ENCODE measurements at places on chromosomes 12 and 14.

DNA sequence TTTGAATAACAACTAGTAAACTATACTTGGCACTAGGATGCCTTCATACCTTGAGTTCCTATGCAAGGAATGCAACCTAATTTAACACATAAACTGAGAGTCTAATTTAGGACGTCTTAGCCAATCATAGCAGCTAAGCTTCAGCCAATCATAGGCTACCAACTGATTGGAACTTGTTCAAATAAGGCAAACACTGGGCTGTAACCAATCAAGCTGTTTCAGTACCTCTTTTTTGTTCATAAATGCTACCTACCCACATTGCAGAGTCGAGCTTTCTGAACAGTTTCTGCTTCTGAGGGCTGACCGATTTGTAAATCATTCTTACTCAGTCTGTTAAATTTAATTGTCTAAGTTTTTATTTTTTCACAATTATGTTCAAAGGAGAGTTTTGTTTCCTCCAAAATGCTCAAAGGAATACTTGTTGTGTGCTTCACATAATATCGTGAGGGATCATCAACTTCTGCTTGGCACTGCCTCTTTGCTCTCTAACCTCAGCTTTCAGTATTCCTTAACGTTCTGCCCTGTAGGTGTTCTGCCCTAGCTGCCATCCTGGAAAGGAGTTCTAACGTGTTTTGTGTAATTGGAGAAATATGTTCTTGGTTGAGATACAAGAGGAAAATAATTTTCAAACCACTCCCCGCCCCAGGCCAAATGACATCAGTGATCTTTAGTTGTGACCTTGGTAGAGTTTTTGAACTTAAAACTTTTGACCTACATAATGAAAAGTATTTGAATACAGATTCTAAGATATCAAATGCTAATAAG lies 380.4 kb upstream of the MIS18BP1 start:
- DNase-seq = no peak

DNA sequence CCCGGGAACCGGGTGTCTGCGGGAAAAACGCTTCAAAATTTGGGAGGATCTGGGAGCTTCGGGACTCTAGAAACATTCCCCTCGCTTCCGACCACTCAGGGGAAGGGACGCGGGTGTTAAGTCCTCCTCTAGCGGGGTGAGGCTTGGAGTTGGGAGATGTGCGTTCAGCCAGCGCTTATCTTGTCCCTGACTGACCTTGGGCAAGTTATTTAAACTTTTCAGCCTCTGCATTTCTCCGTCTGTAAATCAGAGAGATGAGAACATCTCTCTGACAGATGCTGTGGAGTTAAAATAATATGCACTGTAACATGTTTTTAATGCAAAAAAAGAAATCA lies 76.9 kb upstream of the ANO4 start:
- DNase-seq = no peak

DNA sequence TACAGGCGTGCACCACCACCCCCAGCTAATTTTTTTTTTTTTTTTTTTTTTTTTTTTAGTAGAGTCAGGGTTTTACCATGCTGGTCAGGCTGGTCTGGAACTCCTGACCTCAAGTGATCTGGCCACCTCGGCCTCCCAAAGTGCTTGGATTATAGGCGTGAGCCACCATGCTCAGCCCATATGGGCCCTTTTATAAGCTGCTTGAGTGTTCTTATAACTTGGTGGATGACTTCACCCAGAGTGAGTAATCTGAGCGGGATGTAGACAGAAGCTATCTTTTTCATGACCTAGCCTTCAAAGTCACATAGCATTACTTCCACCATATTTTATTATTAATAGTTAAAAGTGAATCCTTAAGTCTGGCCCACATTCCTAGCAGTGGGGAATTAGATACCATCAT lies 16.4 kb downstream of the BBOF1 start:
- DNase-seq = no peak

GRCh38 chr12:131456301-131457027 lies 254.4 kb upstream of the SFSWAP start:
- no peak for DNase-seq

DNA sequence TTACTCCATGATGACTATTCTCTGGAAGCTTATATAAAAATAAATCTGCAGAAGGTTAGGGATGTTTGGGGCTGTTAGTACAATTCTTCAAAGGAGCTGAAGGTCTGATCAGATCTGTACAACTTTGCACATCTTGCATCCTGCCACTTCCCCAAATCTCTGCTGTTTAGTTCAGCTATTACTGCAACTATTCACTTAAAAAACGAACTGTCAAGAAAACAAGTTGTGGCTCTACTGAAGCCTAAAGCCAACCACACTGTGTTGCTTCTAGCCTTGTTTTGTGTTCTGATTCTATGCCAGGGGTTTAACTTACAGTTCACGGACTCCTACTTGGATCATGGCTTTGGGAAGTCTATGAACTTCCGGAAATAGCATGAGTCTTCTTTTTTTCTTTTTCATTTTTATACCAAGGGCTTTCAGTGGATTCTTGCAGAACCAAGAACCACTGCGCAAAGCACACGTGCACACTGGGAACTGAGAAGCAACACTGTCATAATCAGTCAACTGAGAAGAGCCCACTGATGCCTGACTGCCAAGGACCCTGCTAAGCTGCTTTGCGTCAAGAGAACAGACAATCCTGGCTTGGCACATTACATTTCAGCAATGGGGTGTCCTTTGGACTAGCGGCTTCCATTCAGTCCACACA lies 66.3 kb upstream of the EEA1 start:
- no peak for DNase-seq

DNA sequence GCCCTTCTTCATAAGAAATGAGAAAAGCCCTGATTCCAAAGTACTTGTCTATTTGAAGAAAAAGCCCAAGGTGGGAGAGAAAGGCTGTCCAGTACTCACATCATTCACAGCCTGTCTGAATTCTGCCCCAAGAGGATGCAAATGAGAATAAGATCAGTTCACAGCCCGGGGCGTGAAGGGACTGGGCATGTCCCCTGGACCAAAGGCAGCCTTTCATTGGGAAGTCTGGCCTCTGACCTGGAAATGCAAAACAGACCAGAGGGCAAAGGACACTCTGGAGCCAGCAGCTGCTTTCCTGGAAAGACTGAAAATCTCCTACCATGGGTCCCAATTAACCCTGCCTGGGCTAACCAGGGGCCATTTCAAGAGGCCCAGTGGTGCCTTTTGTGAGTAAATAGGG lies 191.2 kb upstream of the PELI2 start:
- DNase-seq = no peak

DNA sequence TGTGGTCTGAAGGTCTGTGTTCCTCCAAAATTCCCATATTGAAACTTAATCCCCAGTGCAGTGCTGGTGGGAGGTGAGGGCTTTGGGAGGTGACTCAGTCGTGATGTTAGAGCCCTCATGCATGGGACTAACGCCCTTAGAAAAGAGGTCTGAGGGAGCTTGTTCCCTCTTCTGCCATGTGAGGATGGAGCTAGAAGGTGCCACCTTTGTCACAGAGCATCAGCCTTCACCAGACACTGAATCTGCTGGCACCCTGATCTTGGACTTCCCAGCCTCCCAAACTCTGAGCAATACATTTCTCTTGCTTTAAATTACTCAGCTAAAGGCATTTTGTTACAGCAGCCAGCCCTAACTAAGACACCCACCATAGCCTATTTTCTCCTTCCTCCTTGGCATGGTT lies 13.9 kb downstream of the RAB15 start:
- DNase-seq = no peak

- DNase-seq = no peak
These were observed 92.9 kb downstream of the SLCO1B1 start for GRCh38 chr12:21223930-21224329.

- DNase-seq = no peak
These were observed 43.2 kb upstream of the MYBPC1 start for GRCh38 chr12:101551362-101552114.

- DNase-seq = no peak
These were observed 308.1 kb downstream of the EGLN3 start for GRCh38 chr14:33642691-33643244.

DNA sequence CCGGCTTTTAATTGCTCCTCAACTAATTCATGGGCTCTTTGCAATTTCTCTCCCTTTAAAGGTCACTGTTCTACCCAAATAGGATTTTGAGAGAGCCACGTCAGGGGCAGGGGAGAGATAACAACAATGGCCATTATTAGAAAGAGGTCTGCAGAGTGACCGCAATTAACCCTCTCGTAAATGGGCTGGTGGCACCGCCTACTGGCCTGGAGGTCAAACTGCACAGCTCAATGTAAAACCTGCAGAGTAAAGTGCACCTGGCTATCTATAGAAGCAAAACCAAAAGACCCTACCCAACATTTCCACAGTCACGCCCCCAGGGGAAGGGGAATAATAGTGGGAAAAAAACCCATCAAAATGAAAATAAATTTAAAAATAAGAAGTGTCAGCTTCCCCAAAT lies 21.6 kb upstream of the CLEC4E start:
- DNase-seq = no peak

DNA sequence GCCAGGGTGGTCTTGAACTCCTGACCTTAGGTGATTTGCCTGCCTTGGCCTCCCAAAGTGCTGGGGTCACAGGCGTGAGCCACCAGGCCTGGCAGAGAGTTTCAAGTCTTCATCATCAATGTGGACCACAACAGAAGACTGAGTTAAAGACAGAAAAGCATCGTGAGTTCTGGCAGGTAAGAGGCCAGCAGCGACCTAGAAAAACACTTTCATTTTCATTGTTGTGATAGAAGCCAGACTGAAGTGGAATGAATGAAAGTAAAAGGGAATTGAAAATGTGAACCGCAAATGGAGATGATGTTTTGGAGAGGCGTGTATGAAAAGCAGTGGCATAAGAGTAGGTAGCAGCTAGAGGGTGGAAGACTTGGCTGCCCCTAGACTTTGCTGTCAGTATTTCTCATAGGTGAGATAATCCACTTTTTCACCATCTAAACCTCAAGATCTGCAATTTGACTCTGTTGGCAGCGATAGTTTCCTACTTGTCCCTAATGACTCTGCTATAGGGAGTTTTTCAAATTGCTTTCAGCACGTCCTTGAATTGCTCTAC lies 47.1 kb upstream of the PLEKHA5 start:
- DNase-seq = no peak

DNA sequence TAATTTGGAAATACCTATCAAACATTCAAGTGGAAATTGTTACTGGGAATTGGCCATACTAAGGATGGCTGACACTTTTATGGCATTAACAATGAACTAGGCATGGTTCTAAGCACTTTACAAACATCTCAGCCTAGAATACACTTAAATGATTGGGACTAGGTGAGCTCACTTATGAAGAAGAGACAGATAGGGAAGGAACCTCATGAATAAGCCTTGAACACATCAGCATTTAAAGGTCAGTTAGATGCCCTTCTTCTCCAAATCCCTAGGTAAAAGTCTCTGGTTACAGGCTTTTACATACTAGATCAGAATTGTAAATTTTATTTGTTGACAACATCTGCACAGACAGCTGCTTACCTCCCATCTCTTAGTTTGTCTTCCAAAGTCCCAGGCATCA lies 488.6 kb downstream of the RMST start:
- DNase-seq = no peak

DNA sequence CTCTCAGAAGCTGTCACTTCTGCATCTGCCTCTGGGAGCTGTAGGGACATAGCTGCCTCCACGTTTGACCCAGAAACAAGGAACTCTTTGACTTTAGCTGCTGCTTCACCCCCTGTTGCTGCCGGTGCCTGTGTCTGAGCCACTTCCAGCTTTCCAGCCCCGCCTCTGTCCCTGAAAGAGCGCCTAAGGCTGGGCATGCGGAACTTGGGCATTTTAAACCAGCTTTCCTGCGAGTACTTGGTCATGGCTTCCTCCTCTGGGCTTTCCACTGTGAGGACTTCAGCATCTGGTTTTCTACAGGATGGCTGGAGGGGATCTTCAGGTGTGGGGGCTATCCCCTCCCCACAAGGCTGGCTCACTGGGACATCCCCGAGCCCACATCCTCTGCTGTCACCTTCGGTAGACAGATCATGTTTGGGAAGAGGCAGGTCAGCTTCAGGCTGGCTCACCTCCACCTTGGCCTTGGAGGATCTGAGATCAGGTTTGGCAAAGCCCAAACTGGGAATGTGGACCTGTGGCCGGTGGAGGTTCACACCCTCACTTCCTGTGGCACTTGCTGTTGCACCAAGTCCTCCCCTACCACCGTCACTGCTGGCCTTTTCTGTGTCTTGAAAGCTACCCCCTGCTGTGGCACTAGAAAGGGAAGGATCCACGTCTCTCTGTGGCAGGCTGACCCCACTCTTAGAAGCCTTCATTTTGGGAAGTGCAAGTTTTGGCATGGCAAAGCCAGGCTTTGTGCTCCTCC lies 15.2 kb downstream of the PLD4 start:
- DNase-seq = peak; percentile 11

- DNase-seq = no peak
These were observed 188.4 kb downstream of the GPHN start for GRCh38 chr14:66696326-66696725.

- no peak for DNase-seq
These were observed 93.1 kb downstream of the SRGAP1 start for GRCh38 chr12:63937378-63938316.

DNA sequence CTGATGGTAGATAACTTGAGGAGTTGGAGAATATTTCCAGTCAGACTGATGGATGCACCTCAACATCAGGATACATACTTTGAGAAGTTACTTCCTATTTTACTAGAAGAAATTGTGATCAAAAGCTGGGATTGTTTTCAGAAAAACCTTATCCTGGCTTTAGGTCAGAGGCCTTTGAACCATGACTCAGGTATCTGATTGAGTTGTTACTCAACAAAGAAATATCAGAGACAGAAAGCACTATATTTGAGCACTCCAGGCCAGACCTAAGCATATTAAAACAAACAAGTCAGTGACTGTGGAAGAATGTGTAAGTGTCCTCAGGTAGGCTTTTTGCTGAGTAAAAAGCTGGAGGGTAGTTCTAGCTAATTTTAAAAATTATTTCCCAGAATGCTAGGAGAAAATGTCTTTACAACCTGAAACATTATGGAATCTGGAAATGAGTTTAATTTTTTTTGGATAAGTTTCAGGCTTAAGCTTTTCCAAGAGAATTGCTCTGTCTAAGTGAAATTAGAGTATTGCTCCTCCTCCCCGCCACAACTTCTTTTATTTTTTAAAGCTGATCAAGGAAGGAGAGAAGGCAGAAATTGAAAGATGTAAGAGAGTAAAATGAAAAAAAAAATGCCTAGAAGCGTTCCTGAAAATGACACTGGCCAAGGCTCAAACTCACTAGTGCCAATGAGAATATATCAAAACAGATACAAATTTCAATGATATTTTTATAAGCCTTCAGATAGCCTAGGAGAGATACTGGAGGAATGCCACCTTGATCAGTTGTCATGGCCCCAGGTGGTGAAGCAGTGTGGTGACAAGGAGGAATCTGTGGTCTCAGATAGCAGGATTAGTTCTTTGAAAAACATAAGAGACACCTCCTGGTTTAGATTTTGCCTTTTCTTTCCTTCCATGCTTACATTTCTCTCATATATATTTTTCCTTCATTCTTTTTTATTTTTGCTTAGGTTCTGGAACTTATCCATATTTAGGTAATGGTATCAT lies 790.3 kb downstream of the TMTC2 start:
- no peak for DNase-seq

GRCh38 chr14:91012045-91012444 lies 48.4 kb downstream of the RPS6KA5 start:
- no peak for DNase-seq

- DNase-seq = no peak
These were observed 248.8 kb downstream of the SUDS3 start for GRCh38 chr12:118625050-118625675.

Measured in left ventricle myocardium inferior (tissue), 1 donor.